ENCODE measurements at places on chromosomes 1 and 21.

GRCh38 chr1:116107371-116107770 lies 3.8 kb upstream of the MAB21L3 start:
- DNase-seq = peak; percentile 50

DNA sequence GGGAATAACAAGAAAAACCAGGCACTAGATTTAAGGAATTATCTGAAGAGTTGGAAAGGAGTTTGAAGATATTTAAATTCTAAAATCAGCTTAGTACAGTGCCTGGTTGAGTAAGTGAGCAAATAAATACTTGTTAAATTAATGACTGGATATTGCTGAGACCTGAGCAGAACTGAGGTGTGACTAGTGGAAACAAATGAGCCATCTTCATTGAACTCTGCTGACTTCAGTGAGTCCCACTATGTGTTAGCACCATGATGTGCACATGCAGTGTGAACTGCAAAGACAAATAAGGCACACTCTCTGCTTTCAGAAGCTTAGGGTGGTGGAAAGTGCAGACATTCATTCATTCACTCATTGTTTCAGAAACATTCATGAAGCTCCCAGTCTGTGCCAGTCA lies 48.7 kb downstream of the ELAPOR1 start:
- no peak for DNase-seq

GRCh38 chr1:7752512-7753417 lies 18.3 kb upstream of the VAMP3 start:
- DNase-seq = peak; percentile 68

DNA sequence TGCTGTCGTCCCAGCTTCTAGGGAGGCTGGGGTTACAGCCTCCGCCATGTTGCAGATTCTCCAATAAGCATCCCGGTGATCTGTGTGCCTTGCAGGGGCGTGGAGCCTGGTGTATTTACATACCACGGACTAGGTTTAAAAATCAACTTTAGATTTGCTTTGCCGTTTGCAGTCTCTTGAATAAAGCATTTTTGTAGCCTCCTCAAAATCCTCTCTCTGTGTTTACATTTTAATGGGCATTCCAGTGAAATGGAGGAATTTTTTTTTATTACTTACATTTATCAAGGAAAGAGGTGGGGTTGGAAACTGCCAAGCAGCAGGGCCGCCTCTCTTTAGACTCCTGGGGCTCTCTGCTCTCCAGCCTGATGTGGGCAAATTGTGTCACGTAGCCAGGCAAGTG lies 437.5 kb upstream of the VAMP3 start:
- no peak for DNase-seq

- DNase-seq = no peak
Observed at GRCh38 chr1:172496678-172497077, 36.3 kb upstream of the SUCO start.

DNA sequence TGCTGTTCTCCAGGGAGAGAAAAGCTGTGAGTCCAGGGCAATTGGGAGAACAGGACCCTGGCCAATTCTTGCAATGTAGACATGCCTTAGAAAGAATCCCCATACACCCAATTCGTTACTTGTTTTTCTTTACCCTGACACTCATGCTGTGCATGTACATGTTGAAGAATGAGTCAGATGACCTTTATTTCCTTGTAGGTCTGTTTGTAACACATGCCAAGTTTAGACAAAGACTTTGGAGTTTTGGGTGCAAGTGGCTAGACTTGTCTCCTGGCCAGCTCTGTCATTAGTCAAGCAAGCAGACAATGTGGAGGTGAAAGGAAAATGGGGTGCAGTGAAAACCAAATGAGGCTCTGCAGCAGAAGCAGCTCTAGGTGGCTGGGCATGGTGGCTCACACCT lies 38.1 kb downstream of the GNPAT start:
- DNase-seq = no peak

DNA sequence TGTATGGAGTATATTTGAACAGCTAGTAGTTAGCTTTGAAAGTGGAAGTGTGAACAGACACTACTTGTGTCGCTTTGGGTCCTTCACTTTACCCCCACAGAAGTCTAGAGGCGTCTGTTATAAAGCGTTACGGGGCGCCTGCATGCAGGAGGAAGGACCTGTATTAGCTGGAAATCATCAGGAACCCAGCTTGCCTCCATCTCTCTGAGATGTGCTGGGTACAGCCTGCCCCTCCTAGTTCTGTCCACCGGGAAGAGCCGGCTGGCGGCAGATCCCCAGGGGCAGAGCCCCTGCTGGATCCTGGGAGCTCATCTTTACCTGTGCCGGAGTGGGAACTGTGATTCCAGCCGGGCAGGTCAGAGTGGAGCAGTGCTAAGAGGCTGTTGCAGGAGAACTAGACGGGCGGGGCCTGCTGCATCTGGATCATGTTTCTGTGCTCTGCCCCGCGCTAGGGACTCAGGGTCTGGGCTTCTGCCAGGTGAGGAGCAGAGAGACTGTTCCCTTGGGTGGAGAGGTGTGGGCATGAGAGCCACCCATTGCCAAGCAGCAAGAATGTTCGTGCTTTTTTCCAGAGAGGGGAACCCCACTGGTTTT lies 22.3 kb upstream of the SPSB1 start:
- no peak for DNase-seq

GRCh38 chr1:63126104-63126503 lies 196.3 kb upstream of the FOXD3 start:
- DNase-seq = no peak

GRCh38 chr1:58837886-58838285 lies 54.0 kb upstream of the JUN start:
- DNase-seq = no peak

DNA sequence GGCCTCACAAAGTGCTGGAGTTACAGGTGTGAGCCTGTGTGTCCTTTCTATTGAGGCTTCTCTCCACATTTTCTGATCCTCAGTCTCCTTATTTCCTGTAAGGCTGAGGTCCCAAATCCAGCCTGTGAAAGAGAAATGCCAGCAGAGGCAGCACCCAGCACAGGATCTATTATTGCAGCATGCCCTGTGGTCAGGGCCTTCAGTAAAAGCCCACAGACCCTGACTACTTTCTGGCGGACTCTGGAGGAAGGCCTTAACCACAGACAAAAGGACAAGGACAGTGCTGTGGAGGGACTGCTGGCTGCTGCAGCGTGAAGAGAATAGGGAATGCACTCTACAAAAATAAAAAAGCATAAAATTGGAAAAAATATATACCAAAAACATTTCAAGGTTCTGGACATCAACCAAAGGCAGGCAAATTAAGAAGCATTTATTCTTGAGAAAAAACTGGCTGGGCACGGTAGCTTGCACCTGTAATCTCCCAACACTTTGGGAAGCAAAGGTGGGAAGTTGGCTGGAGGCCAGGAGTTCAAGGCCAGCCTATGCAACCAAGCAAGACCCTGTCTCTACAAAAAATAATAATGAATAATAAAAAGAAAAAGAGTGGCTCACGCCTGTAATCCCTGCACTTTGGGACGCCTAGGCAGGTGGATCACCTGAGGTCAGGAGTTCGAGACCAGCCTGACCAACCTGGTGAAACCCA lies 9.4 kb upstream of the PGD start:
- DNase-seq = no peak

- no peak for DNase-seq
Observed at GRCh38 chr1:107389410-107390396, 248.9 kb downstream of the NTNG1 start.

GRCh38 chr1:247539215-247539614 lies 3.0 kb upstream of the OR2C3 start:
- no peak for DNase-seq

GRCh38 chr1:97581614-97582051 lies 339.2 kb downstream of the DPYD start:
- peak; percentile 51 for DNase-seq

DNA sequence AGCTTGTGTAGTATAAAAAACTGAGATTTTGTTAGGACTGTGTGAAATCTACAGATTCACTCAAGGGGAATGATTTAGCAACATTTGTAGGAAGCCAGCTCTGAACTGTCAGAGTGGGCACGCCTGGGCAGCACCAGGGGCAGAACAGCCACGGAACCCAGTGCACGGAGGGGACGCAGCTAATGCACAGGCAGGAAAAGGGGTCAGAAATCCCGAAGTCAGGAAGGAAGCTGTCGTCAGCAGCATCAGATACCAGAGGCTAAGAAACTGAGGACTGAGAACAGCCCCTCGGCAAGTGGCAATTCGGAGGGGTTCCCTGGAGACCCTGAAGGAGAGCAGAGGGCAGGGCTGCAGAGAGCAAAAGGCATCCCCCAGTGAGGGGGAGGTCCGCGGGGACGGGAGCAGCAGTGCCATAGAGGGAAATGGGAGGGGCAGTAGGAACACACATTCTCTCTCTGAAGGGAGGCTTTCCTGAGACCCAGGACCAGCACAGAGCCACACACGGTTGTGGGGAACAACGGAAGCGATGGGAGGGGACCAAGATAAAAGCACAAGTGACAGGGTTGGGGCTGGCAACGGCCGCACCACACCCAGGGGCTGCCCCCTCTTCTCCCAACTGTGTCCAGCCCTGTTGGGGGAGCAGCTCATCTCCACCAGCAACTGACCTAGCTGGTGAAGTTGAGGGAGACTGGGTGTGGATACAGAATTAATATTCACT lies 12.7 kb downstream of the UBE2J2 start:
- no peak for DNase-seq

DNA sequence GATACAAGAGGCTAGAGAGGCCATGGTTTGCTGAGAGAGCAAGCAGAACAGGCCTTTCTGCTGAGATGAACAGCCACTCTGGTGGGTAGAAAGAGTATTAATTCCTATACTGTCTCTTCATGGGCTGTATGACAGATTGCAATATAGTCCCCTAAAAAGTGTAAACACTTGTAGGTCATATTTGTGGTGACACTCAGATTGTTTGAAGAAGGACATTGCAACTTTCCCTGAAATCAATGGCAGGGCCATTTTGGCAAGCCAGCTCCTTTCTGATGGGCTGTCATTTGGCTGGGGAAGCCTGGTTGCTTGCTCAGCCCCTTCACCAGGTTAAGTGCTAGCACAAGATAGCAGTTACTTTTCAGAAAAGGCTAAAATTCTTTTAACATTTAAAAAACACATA lies 27.5 kb downstream of the RAB4A start:
- no peak for DNase-seq

- DNase-seq = no peak
Observed at GRCh38 chr21:33543505-33544129, 779 bp downstream of the SON start.

DNA sequence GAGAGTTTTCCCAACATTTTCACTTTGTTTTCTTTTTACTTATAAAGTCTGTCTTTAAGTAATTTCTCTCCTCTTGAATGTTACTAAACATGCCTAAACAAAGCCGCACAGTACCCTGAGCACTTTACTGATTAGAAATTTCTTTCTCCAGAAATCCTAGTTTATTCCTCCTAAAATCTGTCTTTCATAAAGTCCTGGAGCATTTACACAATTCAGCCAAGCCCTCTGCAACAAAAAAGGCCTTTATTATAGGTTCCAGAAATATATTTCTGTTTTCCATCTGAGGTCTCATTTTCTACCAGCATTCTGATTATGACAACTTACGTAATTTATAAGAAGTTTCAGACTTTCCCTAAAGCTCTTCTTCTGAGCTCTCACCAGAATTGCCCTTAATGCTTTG lies 549.5 kb upstream of the OLFM3 start:
- DNase-seq = no peak

GRCh38 chr1:29931477-29932175 lies 695.3 kb downstream of the PTPRU start:
- no peak for DNase-seq

GRCh38 chr1:66925558-66925910 lies 744 bp downstream of the MIER1 start:
- DNase-seq = no peak

- DNase-seq = no peak
Observed at GRCh38 chr1:65267271-65267670, 42.1 kb upstream of the DNAJC6 start.

- no peak for DNase-seq
Observed at GRCh38 chr1:113247782-113248181, 142.5 kb upstream of the MAGI3 start.

DNA sequence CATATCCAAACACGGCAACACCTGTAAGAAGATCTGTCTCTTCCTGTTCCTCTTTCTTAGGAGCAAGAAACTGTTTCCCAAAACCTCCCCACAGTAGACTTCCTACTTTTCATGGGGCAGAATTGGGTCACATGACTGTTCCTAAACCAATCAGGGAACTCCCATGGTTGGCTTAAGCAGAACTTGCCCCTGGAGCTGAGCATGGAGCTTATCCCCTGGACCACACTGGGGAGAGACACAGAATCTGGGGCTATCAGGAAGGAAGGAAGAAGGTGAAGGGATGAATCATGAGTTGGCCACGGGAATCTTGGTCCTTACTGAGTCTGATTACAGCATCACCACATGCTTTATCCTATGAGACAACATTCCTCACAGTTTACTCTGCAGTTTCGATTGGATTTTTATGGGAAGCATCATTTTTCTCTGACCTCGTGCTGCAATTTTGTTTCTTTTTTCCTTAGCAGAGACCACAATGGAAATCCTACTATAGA lies 81.8 kb downstream of the CDC7 start:
- DNase-seq = peak; percentile 96

DNA sequence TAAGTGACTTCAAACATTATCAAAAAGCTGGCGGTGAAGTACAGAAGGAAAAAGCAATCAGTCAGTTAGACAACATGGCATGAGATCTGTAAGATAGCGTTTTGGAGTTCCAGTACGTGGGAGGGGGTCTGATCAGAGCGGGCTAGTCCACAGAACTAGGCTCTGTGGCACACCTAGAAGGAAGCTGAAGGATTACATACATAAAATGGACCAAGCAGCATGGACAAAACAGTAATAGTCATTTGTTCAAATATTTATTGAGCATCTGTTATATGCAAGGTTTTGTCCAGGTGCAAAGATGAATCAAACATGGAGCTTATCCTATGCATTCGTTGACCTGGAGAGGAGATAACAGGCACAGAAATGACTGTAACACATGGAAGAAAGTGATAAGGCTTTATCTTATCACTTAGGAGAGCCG lies 22.9 kb upstream of the PLA2G2E start:
- DNase-seq = no peak

GRCh38 chr1:119318466-119319309 lies 49.9 kb upstream of the HAO2 start:
- no peak for DNase-seq

- DNase-seq = no peak
Observed at GRCh38 chr1:17630048-17630830, 90.7 kb downstream of the ARHGEF10L start.

GRCh38 chr21:32073593-32073992 lies 200.8 kb downstream of the HUNK start:
- DNase-seq = no peak

DNA sequence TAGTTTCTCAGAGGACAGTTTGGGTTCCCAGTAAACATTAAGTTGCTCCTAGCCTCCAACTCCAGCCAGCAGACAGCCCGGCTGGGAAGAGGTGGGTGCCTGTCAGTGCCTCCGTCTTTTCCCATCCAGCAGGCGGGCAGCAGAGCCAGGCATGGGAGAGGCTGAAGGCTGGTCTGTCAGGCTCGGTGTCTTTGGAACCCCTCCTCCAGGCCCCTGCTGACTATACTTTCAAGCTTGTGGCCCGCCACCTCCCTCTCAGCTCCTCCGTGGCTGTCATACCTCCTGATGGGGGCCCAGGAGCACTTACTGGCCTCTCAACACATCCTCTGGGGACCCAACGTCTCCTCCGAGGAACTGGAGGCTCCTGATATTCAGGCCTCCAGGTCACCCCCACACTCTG lies 140.9 kb downstream of the ACTL8 start:
- no peak for DNase-seq

GRCh38 chr21:14290576-14290975 lies 74.6 kb downstream of the RBM11 start:
- no peak for DNase-seq

GRCh38 chr1:50697440-50698421 lies 262.3 kb downstream of the FAF1 start:
- DNase-seq = no peak
